ENCODE measurements at places on chromosomes 5 and 9. TPM values are rescaled to one million over a fixed set of nuclear protein-coding genes. Genes with fewer than 3 reads are reported as not detected.

PAEP gene
- not detected for total RNA-seq

SLU7 gene
- total RNA-seq, result 33.6 TPM

GPR21 gene
- 0.66 TPM for total RNA-seq

SARDH gene
- 6.3 TPM for total RNA-seq

LRRTM2 gene
- 1.0 TPM for total RNA-seq

SLC45A2 gene
- total RNA-seq, result 0.09 TPM

C5 gene
- 9.3 TPM for total RNA-seq

RASGRF2 gene
- total RNA-seq, result 0.40 TPM

SPATA31D4 gene
- not detected for total RNA-seq
